ENCODE measurements at places on chromosomes 12 and 14.

DNA sequence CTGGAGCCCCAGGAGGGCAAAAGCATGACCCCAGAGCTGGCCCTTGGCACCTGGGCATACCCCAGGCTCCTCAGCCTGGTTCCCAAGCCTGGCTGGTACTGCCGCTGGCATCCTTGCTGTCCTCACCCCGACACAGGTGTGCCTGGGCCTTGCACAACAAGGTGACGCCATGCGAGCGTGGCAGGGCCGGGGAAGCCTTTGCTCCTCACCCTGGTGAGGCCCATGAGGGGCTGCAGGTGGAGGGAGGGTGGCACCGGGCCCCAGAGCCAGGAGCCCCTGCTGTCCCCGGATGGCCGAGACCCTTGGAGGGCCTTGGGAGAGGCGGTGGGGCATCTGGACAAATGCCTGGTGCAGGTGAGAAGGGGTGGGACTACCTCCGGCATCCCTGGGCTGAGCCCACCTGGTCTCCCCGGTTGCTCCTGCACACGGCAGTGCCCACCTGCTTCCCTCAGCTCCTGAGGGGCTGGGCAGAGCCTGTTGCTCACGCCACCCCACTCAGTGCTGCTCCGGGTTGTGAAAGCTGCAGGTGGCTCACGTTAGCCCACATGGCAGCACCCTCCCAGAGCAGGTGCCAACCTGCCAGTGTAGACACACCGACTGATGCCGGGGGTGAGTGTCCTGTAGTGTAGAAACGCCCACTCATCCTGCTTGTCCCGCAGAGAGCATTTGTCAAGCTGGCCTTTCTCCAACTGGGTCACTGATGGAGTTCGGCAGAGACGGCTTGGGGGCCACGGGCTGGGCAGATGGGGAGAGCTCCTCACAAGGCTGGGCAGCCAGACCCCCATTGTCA is 24.6 kb upstream of the KIF26A start:
- no peak for DNase-seq

- DNase-seq = no peak
Measured at GRCh38 chr14:68291820-68292219, 472.2 kb downstream of the RAD51B start.

DNA sequence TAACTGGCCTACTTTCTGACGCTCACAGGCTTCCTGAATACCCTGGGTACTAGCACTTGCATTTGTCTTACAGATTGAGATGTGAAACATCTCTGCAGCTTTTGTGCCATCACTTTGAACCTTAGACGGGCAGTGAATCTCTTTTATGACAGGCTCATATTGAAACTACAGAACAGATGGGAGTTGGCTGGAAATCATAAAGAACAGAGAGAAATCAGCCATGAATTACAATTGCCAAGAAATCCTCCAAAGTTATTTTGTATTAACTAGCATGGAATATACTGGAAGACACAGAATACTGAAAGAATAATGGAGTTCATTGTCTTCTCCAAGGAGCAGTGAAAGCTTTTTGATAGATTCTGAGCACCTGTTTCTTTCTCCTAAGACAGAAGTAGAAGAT is 32.7 kb downstream of the MYF5 start:
- DNase-seq = no peak

- no peak for DNase-seq
Measured at GRCh38 chr12:63151623-63152320, 771 bp upstream of the AVPR1A start.

GRCh38 chr12:3491938-3492792 is 1.2 kb downstream of the PRMT8 start:
- peak; percentile 3 for DNase-seq

GRCh38 chr12:103829092-103829491 is 11.9 kb downstream of the NT5DC3 start:
- DNase-seq = no peak

- DNase-seq = peak; percentile 24
Measured at GRCh38 chr14:89915114-89915878, 39.2 kb downstream of the EFCAB11 start.

DNA sequence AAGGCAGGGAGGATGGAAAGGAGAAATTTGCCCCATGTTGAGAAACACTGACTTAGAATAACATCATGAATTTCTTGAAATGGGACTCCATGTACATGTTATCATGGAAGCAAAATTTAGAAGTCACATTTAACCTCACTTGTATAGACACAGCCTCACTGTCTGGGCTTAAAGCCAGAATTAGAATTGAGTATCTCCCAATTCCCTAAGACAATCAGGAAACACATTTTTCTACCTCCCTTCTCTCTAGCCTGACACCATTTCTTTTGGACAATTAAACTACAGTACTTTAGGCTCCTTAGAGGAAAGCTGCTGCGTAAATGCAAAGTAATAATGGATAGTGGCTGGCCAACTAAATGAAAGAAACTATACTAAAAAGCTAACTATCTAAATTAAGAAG is 795.5 kb downstream of the C12orf50 start:
- no peak for DNase-seq

DNA sequence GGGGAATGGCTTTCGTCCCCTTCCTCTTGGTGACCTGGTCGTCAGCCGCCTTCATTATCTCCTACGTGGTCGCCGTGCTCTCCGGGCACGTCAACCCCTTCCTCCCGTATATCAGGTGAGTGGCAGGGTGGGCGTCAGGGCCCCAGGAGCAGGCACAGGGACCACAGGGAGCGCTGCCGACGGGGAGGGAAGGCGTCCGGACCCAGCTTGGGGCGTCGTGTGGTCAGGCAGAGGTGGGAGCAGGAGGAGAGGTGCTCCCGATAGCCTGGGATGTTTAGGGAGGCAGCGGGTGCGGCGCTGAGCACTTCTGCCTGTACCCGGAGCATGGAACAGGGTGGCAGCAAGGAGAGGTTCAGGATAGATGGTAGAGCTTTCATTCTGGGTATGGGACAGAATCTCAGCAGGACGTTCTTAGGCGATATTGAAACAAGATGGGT is 444 bp downstream of the DRAM1 start:
- DNase-seq = no peak

- no peak for DNase-seq
Measured at GRCh38 chr14:103908580-103908979, 19.7 kb upstream of the TDRD9 start.

- DNase-seq = no peak
Measured at GRCh38 chr12:121939186-121939585, 20.8 kb downstream of the CFAP251 start.

DNA sequence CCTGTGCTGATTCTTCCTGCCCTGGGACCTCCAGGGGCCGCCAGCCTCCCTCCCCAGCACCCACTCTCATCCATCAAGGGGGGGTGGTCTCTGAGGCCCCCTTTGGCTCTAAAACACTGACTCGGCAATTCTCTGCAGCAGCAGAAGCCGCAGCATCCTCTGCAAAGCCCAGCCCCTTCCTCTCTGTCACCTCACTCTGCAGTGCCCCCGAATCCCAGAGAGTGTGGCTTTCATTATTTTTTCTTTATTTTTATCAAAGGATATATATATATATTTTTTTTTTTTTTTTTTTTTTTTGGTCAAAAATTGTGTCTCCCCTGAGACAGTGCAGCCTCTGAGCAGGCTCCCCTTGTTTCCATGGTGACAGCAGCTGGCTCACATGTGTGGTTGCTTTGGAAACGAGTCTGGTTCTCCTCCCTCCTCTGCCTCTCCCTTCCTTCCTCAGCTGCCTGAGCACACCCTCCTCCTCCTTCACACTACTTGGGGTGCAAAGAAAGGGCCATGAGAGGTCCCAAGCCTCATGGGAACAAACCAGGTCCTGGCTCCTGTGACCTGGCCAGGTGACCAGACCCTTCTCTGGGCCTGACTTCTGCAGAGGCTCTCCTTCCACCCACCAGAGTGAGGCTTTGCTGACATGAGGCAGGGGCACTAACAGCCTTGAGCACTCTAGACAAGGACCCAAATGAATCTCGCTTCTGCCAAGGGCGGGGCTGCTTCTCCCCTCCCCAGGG is 100.5 kb downstream of the LRRC74A start:
- DNase-seq = peak; percentile 41
